ENCODE measurements at places on chromosomes 4 and X.

DNA sequence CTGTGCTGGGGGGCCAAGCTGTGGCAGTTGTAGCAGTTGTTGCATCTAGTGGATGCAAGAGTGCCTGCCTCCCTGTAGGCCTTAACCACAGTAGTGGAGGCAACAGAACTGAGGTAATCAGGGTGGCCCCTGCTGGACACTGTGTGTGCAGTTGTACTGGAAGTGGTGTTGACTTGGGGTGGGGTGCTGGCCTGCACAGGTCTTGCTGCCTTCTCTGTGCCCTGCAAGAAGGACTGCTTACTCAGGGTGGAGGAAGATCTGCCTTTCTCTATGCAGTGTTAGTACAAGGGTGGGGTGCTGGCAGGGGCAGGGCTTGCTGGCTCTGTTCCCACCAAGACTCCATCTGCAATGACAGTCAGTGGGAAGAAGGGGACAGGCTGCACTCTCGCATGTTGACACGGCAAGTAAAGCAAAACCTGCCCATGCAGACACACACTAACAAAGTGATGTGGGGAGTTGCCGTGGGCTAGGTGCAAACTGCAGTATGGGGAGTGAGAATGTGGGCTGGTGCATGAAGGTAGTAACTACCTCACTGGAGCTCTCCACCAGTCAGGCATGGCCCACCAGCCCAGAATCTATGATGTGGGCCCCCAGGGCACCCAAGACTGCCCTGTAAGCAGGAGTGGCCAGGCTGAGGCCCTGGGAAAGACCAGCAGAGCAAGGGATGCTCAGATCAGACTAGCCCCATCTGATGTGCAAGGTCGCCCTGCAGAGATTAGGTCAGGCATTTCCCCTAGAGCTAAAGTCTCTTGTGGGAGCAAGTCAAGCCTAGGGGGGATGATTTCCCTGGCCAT, 594.9 kb downstream of the TECRL start:
- no peak for DNase-seq

DNA sequence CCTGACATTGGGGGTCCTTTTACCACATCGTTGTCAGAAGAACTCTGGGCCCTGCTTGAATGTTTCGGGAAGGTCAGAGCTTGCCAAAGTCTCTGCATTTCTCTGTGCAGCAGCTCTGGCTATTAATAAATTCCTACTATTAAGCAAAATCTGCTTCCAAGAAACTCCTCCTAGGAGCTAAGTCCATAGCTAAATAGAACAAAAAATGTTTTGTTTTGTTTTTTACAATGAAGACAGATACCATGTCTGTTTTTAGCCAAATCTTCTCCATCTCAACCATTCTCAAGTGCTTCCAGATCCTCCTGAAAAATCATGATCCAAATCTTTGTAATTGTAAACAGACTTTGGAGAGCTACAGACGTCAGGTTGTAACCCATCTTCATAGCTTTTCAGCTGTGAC, 161.6 kb downstream of the SPATA18 start:
- no peak for DNase-seq

DNA sequence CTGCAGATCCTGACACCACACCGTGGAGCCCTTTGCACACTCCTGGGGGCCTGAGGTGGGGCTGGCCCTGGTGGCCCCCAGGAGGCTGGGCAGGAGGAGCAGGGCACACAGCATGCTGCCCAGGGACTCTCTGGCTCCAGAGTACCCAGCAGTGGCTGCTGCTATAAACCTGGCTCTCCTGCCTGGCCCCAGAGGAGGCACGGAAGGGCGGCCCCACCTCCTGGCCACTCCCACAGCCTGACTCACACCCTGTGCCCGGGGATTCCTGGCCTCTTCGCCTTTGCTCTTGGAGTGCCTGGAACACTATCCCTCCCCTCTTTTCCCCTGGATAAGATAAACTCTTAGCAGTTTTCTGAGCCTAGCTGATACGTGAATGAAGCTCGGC, at the start of gene PSAPL1:
TSS of gene PSAPL1 (minus strand) at position 165 of the 385 bp plus-strand sequence. CDS start at position 114, 51 bp downstream.
- DNase-seq, result no peak

GRCh38 chr4:53194727-53195126, 171.1 kb downstream of the SCFD2 start:
- no peak for DNase-seq

All from CD4-positive, alpha-beta T cell treated with Interleukin-2 at 100 ng/mL for 4 hours (primary cell).